ENCODE measurements at places on chromosomes 7 and 10. TPM values are rescaled to one million over a fixed set of nuclear protein-coding genes. Genes with fewer than 3 reads are reported as not detected.

DNA sequence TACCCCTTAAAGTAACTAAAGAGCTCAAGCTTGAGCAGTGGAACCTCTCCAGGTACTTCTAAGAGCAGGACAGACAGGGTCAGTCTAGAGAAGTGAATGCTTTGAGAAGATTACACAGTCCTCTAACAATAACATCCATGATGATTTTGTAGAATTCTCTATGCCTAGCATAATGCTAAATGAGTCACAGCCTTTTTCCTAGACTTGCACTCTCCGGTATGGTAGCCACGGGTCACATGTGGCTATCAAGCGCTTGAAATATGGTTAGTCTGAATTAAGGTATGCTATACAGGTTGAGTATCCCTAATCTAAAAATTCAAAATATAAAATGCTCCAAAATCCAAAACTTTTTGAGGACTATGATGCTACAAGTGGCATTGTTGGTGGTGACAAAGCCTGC, 166.6 kb upstream of the MKLN1 start:
- peak; percentile 61 for DNase-seq

- DNase-seq = no peak
These were observed 655.9 kb upstream of the IGFBP3 start for GRCh38 chr7:46576950-46577349.

Gene WDR86
- 8.5 TPM for total RNA-seq

Gene CDC14C
- total RNA-seq = 0.29 TPM

DNA sequence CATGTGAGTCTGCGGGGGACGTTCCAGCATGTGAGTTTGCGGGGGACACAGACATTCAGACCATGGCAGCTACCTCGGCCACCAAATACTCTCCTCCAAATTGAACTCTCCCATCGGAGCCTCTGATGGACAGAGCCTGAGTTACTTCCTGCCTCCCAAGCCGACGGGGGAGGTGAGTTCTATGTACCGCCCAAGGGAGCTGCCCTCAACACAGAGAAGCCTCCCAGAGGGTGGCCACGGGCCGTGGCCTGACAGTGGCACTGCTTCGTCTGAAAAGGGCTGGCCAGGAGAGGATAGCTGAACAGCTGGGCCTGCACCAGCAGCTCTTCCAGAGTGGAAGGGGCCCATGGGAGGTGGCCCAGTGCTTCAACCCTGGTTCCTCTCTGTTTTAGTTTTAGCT, 274.5 kb upstream of the PPP2R2D start:
- DNase-seq = no peak

- peak; percentile 17 for DNase-seq
These were observed 176.2 kb upstream of the ZMIZ1 start for GRCh38 chr10:78892338-78893176.

Gene MAT1A
- total RNA-seq = not detected

GRCh38 chr7:30531286-30531685, 26.7 kb upstream of the GGCT start:
- DNase-seq = no peak

DNA sequence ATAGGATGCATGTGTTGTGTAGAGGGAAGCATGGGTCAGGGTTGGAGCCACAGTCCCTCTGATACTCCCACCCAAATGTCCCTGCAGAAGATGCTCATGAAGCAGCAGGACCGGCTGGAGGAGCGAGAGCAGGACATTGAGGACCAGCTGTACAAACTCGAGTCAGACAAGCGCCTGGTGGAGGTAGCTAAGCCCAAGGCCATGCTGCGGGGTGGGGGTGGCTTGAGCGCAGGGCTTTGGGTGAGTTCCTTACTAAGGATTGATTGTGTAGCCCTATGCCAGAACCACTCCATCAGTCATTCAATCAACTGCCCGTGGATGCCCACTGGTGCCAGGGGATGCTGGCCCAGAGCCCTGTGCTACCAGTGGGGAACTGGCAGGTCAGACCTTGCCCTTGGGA, 10.3 kb downstream of the TRIM8 start:
- DNase-seq = peak; percentile 41

DNA sequence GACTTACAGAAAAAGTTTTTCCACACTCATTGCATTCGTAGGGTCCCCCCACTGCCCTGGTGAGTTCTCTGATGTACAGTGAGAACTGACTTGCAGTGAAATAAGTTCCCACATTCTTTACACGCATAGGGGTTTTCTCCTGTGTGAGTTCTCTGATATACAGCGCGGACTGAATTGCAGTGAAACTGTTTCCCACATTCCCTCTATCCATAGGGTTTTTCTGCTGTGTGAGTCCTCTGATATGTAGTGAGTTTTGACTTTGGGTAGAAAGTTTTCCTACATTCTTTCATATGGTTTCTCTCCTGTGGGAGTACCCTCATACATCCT, 147.0 kb downstream of the GLRX3 start:
- no peak for DNase-seq

DNA sequence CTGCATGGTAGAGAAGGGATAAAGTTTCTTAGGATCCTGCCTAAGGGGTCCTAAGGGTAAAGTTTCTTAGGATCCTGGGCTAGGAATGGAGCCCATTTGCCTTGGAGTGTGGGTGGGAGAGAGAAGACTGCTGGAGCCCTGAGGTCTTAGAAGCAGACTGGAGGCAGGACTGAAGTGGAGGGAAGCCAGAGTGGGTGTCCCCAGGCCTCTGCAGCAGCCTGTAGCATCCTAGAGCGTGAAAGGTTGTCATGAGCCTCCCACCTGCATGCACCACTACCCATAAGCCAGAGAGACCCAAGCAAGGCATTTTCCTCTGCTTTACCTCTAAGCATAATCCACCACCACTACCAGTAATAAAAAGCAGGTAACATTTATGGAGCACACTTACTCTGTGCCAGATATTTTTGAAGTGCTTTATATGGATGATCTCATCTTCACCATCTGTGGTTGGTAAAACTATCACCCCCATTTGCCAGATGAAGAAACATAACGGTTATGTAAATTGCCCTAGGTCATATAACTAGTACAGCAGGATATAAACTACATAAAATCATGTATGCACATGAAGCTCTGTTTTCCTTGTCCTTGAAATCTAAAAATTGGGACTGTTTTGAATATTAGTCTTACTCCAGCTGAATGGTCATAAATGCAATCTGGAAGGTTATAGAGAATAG, 103.5 kb upstream of the CCDC6 start:
- DNase-seq = no peak

DNA sequence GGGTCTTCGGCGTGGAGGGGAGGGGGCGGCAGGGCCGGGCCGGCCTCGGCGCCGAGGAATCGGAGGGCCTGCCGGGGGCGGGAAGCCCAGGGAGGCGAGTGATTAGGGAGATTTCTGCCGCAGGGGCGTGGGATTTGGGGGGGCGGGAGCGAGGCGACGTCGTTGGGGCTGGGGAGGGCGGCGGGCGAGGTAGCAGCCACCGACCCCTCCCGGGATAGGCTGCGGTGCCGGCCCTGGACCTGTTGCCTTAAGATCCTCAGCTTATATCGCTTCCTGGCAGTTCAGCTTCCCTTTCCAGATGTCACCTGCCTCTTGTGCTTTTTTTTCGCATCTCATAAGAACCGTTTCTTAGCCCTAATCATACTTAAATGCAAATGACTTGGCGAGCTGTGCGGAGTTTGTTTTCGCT, 655 bp downstream of the LMTK2 start:
- peak; percentile 76 for DNase-seq

DNA sequence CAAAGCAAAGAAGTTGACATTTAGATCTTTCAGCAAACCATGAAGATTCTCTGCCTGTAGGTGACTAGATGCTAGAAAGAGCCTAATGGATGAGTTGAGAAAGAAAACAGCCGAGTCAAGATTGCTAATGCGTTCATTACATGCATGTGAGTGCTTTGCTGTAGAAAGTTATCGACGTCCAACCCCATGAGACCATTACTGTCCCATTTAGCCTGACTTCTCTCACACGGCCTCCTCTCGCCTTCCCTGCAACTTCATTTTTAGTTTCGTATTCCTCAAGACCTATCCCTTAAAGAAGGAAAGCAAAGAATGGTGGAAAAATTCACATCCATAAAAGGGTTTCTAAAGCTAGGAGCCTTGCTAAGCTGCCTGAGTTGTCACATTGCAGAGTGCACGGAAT, 113.7 kb upstream of the DPP6 start:
- DNase-seq = no peak

DNA sequence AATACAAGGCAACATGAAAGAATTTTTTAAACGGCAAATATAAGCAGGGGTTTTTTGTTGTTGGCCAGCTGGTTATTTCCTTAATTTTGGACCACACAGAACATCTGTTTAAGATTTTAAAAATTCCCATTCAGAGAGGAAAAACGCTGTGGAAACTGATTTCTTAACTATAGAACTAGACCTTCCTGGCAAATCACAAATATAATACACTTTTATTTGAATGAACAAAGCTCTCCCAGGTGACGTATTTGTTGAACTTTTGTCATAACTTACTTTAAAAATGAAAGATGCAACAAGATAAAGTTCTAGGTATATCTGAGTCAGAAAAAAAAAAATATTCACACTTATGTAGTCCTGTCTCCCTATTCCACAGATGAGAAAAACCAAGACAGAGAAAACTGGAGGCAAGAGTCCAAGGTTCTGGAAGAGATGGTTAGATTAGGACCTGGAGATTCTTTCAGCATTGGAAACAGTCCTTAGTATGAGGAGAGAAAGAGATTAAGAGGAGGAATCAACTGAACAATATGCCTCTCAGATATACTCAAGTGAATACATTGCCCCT, 269.1 kb downstream of the NEBL start:
- DNase-seq = no peak

Gene FOXI2
- total RNA-seq = not detected

GRCh38 chr7:25662841-25663800, 434.8 kb upstream of the NPVF start:
- no peak for DNase-seq

GRCh38 chr10:85362401-85362800, 1004.2 kb downstream of the GRID1 start:
- DNase-seq = no peak

Gene KEL
- total RNA-seq = not detected

DNA sequence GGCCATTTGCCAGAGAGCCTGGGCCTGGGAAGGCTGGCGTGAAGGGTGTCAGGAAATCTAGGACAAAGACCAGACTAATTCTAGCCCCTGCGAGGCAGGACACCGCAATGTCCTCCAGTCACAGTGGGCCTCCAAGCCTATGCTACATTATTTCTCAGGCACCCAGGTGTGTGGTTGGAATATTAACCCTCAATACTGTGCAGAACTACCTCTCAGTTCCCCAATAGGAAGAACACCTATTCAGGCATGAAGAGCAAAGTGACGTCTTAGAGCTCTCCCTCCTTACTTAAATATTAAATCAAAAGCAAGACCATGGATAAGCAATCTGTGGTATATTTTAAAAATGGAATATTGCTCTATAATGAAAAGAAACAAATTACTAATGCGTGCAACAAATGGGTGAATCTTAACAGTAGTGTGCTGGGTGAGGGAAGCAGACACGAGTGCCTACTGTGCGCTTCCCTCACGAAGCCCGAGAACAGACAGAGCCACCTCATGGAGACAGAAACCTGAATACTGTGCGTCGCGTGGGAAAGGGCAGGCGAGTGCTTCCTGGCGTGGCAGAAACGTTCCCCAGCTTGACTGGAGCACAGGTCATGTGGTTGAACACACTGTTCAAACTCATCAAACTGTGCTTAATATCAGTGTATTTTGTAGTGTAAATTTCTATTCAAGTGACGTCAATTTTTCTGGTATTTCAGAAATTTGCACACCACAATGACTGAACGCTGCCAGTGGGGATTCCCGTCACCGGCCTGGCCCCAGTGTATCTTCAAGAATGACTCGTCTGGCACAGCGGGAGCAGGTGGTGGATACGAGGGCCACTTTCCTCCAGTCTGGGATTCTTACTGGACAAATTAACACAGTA, 15.5 kb upstream of the PTPRN2 start:
- no peak for DNase-seq

GRCh38 chr10:80281784-80282765, 7.4 kb downstream of the MAT1A start:
- no peak for DNase-seq

GRCh38 chr10:48799341-48800006, 114.8 kb downstream of the WDFY4 start:
- DNase-seq = no peak

DNA sequence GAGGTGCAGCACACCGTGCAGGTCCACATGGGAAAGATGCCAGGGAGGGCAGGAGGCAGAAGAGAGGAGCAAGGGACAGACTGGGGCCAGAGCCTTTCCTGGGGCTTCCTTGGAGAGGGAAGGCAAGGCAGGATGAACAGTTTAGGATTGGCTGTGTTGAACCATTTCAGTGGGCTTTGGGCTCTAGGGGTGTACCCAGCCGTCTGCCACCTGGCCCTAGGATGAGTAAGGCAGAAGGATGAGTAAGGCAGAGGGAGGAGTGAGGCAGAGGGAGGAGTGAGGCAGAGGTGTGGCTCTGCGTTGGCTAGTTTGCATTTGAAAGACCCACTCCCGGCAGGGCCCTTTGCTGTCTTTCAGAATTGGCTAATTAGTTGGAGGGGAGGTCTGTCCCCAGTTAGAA, 31.5 kb upstream of the PRF1 start:
- no peak for DNase-seq

- no peak for DNase-seq
These were observed 26.4 kb upstream of the HSPA12A start for GRCh38 chr10:116768786-116769185.

Gene C7orf33
- not detected for total RNA-seq

Data from osteoblast (primary cell).